HFFc6 (cell line): ENCODE measurements at places on chromosomes 11 and 22. TPM values are rescaled to one million over a fixed set of nuclear protein-coding genes. Genes with fewer than 3 reads are reported as not detected.

The OR8D1 gene
- not detected in 3 replicates for total RNA-seq

The DDX25 gene
- not detected in 3 replicates for total RNA-seq

- no peak for DNase-seq
Observed at GRCh38 chr11:66115638-66116301, 45.7 kb downstream of the PACS1 start.

DNA sequence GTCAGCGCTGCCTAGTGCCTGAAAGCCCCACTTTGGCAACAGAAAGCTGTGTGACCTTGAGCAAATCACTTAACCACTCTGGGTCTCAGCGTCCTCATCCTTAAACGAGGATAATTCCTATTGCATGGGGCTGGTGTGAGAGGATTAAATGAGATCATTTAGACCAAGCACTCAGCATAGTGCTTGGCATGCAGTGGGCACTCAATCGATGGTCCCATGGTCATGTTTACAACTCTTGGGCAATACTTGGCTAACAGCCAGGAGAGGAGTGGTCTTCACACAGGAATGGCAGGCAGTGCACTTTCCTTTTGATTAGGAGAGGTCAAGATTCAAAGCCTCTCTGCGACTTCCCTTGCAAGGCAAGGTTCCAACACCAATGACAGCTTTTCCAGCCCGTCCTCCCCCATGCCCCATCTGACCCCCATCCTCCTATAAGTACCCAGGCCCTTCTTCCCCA, 14.1 kb downstream of the TNKS1BP1 start:
- DNase-seq = peak; percentile 13

DNA sequence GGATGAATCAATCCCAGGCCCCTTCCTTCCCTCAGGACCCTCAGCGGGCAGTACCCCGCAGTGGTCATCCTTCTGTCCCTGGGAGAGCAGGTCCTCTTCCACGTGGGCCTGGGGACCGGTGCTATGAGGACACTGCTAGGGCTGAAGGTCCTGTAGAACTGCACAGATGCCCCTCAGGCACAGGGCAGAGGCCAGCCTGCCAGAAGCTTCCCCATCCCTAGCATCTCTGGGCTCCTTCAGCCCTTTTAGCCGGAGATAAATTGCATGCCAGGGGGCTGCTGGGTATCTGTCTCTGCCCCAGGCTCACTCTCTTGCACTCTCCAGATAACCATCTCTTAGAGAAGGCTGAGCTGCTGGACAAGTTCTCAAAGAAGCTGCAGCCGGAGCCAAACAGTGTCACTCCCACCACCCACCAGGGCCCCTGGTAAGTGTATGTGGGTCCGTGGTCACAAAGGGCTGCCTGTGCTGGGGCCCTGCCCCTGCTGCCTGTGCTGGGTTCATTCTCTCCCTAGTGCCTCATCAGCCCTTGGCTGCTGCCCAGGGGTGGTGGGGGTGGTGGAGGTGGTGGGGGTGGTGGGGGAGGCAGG, 2.3 kb downstream of the ATG16L2 start:
- no peak for DNase-seq

DNA sequence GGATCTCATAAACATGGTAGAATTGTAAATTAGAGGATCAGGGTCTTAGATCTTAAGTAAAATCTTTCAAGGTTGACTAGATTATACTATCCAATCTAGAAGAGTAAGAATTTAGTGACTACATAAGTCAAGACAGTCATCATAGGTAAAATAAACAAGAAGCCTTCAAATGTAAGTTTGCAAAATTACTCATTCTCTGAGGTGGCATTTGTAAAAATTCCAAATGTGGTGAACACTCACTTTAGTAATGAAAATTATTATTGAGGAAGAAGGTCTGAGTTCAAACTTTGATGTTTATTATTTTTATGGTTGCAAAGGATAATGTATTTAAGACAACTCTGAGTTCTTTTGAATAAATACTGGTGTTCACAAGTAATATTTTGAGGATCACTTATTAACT, 4.6 kb downstream of the HYLS1 start:
- peak; percentile 62 for DNase-seq

GRCh38 chr11:122422682-122423081, 232.8 kb upstream of the UBASH3B start:
- peak; percentile 35 for DNase-seq

DNA sequence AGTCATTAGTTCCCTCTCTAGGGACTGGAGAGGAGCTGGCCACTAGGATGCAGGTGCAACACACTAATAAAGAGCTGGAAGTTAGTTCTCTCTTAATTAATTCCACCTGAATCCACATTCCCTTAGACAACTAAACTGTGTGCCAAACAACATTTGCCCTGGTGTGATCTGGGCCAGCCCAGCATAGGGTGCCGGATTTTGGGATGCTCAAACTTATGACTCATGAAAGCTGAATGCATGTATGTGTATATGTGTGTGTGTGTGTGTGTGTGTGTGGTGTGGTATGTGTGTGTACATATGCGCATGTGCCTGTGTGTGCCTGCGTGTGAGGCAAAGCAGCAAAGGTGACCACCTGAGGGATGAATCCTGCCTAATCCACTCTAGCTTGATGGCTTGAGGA, 110.7 kb downstream of the EHF start:
- no peak for DNase-seq

GRCh38 chr11:64156235-64157011, 9.5 kb downstream of the MACROD1 start:
- DNase-seq = no peak

GRCh38 chr11:105024394-105024793, 1.4 kb upstream of the CASP5 start:
- no peak for DNase-seq

- DNase-seq = peak; percentile 25
Observed at GRCh38 chr11:126716456-126717083, 284.0 kb downstream of the KIRREL3 start.

- no peak for DNase-seq
Observed at GRCh38 chr22:40426594-40427333, 56.4 kb downstream of the SGSM3 start.
